GM20000 (cell line): ENCODE measurements at places on chromosomes 13 and 19.

DNA sequence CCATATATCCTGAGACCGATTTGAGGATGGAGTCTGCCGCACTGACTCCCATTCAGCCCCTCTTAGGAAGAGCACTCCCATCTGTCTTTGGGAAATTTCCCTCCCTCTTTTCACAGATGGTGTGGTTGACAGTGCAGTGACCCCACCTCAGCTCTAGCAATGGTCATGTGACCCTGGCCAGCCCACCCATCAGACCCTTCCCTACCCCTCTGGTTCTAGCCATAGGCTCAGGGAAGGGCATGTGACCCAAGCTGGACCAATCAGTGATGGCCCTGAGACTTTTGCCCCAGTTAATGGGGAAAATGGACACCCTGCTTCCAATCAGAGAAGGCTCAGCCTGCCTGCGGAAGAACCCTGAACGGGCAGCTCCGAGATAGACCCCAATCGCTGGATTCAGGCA, 26.3 kb downstream of the IL12RB1 start:
- no peak for DNase-seq

DNA sequence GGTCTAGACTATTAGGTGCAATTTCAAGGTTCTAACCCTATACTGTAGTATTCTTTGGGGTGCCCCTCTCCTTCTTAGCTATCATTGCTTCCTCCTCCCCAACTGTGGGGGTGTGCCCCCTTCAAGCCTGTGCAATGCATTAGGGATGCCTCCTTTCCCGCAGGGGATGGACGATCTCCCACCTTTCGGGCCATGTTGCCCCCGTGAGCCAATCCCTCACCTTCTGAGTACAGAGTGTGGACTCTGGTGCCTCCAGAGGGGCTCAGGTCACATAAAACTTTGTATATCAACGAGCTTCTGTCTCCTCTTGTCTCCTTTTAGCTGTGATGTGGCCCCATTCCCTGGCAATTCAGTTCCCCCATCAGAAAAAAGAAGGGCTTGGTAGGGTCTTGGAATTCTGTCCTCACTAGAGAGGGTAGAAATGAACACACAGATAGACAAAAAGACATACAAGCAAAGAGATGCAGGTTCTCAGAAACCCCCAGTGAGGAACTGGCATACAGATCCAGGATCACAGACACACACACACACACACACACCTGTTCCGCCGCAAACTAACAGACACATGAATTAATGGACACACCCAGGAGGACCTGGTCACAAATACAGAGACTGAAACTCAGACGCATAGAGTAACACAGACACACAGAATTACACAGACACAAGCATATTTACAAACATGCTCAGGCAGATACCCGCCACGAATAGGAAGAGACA, 2.5 kb upstream of the HNRNPUL1 start:
- DNase-seq, result no peak

DNA sequence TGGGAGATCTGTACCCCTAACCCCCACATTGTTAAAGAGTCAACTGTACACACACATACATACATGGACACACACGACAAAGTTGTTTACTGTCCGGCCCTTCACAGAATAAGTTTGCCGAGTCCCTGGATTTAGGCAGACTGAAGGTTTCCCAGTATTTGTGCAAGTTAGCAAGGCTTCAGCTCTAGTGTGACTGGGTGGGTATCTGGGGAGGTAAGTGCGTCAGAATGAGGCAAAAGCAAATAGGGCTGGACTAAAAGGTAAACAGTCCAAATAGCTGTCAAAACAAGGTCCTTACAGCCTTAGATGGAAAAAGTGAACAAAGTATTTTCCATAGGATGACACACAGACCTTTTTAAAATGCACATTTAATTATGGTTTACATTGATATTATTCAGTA, 228.4 kb upstream of the UFM1 start:
- DNase-seq, result no peak

DNA sequence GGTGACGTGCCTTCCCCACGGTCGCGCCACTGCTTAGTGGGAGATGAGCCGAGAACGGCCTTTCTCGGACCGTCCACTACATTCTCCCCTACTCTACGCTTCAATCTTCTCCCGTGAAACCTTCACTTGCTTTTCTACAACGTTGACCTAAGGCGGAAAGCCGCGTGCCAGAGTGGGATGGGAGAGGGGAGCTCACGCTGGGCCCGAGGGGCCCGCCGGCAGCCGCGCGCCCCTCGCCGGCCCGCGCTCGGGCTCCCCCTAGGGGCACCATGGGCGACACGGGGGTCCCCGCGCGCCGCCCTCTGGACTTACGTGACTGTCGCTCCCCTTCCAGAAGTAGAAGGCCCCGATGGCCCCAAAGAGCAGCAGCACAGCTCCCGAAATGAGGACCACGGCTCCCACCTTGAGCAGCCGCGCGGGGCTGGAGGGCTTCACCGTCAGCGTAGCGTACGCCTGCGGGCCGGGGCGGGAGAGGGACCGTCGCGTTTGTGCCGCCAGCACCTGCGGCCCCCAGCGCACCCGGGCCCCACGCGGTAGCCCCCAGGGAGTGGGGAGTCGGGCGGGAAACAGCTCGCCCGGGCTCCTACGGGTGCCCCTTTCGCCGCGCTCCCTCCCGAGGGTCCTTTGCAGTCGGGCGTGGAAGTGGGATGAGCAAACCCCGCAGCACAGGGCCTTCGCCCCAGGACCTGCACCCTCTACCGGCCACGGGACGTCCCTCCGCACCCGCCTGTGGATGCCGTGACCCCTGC, 727 bp downstream of the CNMD start:
- DNase-seq, result peak; percentile 80

DNA sequence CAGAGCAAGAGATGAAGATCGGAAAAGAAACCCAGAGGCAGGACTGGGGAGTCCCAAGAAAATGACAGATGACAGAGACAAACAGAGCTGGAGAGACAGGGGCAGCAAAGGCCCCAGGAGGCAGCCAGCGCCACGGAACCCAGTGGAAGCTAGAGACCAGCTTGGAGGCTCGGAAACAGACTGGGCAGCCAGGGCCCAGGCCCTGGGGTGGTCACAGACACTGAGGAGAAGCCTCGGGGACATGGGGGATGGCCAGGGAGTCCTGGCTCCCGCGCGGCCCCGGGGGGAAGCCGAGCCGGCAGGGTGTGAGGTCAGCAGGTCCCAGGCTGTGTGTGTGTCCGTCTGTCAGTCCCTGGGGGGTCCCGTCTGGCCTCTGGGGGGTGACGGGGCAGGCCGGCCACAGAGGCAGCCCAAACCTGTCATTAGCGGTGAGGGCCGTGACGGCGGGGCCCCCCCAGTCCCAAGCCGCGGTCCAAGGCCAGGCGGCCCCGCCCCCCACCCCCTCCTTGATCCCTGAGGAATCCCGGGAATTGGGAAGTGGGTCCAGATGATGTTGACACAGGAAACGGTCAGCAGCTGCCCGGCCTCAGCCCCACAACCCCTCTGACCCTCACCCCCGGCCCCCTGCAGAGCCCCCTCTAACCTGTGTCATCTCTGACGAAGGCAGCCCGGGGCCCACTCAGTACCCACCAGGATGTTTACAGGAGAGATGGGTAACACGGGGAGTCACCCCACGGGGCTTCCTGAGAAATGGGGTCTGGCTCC, 2.5 kb upstream of the TMEM190 start:
- no peak for DNase-seq

DNA sequence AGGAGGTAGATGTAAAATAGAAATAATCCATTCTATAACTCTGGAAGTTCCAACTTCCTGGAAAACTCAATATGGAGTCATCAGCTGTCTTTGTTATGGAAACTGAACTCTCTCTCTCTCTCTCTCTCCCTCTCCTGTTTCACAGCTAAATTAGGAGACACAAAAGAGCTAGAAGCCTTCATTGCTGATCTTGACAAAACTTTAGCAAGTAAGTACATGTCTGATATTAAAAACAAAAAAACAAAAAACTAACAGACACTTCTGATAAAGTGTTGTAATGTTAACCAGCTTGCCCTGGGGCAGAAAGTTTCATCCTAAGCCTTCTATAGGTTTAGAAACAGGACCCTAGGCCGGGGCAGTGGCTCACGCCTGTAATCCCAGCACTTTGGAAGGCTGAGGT, 11.3 kb downstream of the RGCC start:
- DNase-seq, result no peak

GRCh38 chr13:51519771-51520216, 64.5 kb upstream of the WDFY2 start:
- DNase-seq, result no peak

GRCh38 chr13:74336546-74336945, 202.3 kb upstream of the KLF12 start:
- DNase-seq, result no peak

GRCh38 chr13:109231888-109232287, 554.5 kb downstream of the IRS2 start:
- no peak for DNase-seq

DNA sequence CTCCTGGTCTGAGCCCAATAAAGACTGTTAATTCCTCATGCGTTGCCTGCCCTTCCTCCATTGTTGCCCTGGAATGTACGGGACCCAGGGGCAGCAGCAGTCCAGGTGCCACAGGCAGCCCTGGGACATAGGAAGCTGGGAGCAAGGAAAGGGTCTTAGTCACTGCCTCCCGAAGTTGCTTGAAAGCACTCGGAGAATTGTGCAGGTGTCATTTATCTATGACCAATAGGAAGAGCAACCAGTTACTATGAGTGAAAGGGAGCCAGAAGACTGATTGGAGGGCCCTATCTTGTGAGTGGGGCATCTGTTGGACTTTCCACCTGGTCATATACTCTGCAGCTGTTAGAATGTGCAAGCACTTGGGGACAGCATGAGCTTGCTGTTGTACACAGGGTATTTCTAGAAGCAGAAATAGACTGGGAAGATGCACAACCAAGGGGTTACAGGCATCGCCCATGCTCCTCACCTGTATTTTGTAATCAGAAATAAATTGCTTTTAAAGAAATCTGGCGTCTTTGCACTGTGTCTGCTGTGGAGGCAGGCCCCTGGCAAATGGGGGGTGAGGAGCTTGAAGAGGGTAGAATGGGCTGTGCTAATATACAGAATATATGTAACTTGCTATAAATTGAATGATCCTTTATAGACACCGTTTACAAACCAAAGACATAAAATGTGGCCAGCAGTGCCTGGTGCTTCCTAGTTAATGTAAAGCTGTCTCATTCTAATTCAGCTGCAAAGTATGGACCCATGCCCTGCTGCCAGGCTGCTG, 4.2 kb upstream of the RPS11 start:
- DNase-seq, result no peak

DNA sequence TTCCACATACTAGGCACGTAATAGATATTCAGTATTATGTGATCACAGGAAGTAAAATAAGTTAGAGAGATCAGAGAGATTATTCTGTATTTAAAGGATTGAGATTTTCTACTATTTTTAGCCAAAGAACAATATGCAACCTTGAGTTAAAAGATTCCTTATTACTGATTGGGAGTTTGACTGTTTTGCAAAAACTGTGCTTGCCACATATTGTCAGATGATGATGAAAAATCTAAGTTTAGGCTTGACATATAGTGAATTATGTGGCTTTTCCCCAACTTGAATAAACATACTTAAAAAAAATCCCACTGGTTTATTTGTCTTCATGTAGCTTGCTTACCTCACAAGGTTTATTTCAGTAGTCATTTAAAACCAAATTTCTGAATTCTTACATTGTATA, 194.4 kb downstream of the KCNRG start:
- DNase-seq, result no peak

GRCh38 chr13:113046883-113047244, 58.7 kb upstream of the F7 start:
- DNase-seq, result no peak
